ENCODE measurements at places on chromosomes 11 and 22. TPM values are rescaled to one million over a fixed set of nuclear protein-coding genes. Genes with fewer than 3 reads are reported as not detected.

- H3K27me3 ChIP-seq, result no peaks in the 10 kb centered on the region
- H3K36me3 ChIP-seq, result no peaks in the 10 kb centered on the region
- H3K4me1 ChIP-seq, result no peaks in the 10 kb centered on the region
- H3K27ac ChIP-seq, result no peak overlapping the region
- no peak overlapping the region for H3K4me3 ChIP-seq
These were observed 140.0 kb downstream of the CACNA1I start for GRCh38 chr22:39710380-39711150.

DNA sequence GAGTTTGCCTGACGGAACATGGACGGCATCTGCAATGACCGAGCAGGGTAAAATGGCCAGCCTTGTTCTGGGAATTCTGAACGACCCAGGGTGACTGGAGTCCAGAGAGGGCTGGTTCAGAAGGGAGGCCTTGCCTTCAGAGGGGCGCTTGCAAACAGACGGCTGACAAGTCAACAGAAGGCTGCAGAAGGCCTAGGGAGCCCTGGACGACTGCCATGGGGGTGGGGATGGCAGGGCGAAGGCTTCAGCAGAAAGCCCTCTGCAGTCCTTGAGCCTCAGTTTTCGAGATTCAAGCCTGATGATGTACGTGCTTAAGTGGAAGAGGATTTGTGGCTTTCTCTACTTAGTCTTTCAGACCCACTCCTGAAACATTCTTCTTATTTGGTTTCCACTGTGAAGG is 117.1 kb upstream of the TBCEL start:
- no peak for DNase-seq
- H3K4me3 ChIP-seq, result no peak overlapping the region
- H3K27ac ChIP-seq, result no peak overlapping the region
- peaks cover 27% of the 10 kb centered on the region for H3K4me1 ChIP-seq
- H3K27me3 ChIP-seq, result no peaks in the 10 kb centered on the region
- H3K36me3 ChIP-seq, result no peaks in the 10 kb centered on the region

- H3K27ac ChIP-seq, result no peak overlapping the region
- no peak overlapping the region for H3K4me3 ChIP-seq
- no peak for DNase-seq
- no peaks in the 10 kb centered on the region for H3K4me1 ChIP-seq
- no peaks in the 10 kb centered on the region for H3K36me3 ChIP-seq
These were observed 7.4 kb upstream of the IPO7 start for GRCh38 chr11:9377036-9377435.

DNA sequence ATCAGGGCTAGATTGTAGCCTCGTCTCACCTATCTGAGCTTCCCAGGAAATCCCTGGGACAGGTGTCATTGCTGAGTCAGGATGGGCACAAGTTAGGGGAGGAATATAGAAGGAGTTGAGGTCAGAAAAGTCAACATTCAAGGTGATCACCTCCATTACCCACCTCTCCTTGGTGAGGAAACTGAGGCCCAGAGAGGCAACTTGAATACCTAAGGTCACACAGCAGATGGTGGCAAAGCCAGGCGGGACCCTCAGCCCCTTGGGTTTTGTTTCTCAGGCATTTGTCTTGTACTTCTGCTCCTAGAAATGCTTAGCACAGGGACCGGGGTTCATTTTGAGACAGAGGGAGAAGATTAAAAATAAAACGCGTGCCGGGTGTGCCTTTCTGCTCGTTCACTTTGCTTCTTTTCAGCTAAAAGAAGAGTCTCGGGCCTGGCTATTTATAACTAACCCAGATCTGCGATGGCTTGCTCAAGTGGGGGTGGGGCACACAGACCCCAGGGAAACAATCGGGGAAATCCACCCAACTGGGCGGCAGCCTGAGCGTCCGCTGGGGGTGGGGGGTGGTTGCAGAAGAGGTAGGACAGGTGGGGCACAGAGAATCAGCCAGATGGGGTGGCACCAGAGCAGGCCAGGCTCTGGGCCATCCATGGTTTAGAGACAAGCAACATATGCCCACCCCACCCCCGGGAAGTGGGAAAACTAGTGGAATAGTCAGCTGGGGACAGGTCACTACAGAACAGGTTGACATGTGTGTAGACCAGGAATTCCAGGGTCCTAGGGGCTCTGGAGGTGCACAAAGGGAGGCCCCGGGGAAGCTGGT is 3.9 kb upstream of the GNAZ start:
- H3K4me3 ChIP-seq, result no peak overlapping the region
- no peaks in the 10 kb centered on the region for H3K36me3 ChIP-seq
- peaks cover 18% of the 10 kb centered on the region for H3K27me3 ChIP-seq
- peaks cover 2% of the 10 kb centered on the region for H3K4me1 ChIP-seq
- H3K27ac ChIP-seq, result no peak overlapping the region

- H3K27ac ChIP-seq, result no peak overlapping the region
- H3K4me1 ChIP-seq, result no peaks in the 10 kb centered on the region
- H3K27me3 ChIP-seq, result peaks cover 32% of the 10 kb centered on the region
- no peak overlapping the region for H3K4me3 ChIP-seq
These were observed 132.1 kb downstream of the OSBP2 start for GRCh38 chr22:30826670-30827355.

- H3K36me3 ChIP-seq, result no peaks in the 10 kb centered on the region
- DNase-seq, result no peak
- no peak overlapping the region for H3K27ac ChIP-seq
- H3K27me3 ChIP-seq, result peaks cover 14% of the 10 kb centered on the region
- no peak overlapping the region for H3K4me3 ChIP-seq
- H3K4me1 ChIP-seq, result no peaks in the 10 kb centered on the region
These were observed 29.0 kb upstream of the FGF3 start for GRCh38 chr11:69848201-69848600.

- no peaks in the 10 kb centered on the region for H3K27me3 ChIP-seq
- no peaks in the 10 kb centered on the region for H3K4me1 ChIP-seq
- no peak for DNase-seq
- H3K36me3 ChIP-seq, result no peaks in the 10 kb centered on the region
- H3K4me3 ChIP-seq, result no peak overlapping the region
These were observed 56.5 kb downstream of the NAT10 start for GRCh38 chr11:34161812-34162492.

DNA sequence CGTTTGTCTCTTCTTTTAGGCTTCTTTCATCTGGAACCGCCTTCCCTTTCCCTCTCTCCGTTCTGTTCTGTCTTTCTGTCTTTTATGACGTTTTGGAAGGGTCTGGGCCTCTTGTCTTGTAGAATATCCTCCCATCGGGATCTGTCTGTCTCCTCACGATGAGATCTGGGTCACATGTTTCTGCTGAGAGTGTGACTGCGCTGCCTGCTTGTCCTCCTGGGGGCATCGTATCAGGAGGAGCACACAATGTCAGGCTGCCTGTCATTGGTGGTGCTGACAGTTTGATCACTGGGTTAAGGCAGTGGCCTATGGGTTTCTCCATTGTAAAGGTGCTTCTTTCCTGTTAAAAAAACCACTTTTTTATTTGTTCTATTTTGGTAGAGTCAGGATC is 60.4 kb upstream of the PARVG start:
- DNase-seq, result no peak
- H3K36me3 ChIP-seq, result no peaks in the 10 kb centered on the region
- H3K27me3 ChIP-seq, result no peaks in the 10 kb centered on the region
- H3K4me3 ChIP-seq, result no peak overlapping the region

DNA sequence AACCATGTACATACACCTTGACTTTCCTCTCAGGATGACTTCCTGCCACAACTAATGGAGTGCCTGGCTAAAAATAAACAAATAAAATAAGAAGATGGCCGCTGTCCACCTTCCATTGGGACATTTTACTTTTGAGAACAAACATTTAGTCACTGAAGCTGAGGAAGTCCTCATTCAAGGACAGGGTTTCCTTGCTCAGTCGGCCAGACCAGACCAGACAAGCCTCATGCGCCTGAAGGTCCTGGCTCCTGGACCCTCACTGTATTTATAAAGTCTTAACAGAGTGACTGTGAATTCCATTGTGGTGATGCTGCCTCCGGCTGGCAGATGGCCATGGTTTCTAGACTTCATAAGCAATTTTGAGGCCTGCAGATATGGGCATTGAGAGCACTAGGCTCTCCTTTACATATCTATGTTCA is 114.5 kb downstream of the MAML2 start:
- no peak overlapping the region for H3K4me3 ChIP-seq
- peak overlapping the region; percentile 80 for H3K27ac ChIP-seq
- no peaks in the 10 kb centered on the region for H3K36me3 ChIP-seq
- H3K27me3 ChIP-seq, result no peaks in the 10 kb centered on the region

DNA sequence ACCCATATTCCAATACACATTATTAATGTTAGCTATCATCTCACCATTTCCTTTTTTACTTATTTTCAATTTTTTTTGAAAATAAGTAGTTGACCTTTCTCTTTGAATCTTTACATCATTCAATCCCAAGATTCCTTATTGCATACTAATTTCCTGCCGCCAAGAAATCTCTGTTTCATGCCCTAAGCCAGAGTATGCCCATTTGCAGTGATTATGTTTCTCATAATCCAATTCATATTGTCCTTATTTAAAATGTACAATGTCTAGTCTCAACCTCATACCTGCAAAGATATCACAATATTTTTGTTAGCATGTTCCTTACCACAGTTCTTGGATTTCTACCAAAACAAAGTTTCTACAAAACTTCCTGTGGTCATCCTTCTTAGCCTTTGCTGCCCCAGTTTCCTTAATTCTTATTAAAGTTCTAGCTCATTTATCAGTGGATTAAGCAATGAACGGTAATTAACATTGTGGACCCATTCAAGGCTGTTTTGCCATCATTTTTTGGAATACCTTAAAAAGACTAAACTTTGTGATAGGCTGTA is 75.3 kb downstream of the CD44 start:
- no peaks in the 10 kb centered on the region for H3K27me3 ChIP-seq
- H3K4me1 ChIP-seq, result no peaks in the 10 kb centered on the region
- H3K27ac ChIP-seq, result no peak overlapping the region
- DNase-seq, result no peak
- no peak overlapping the region for H3K4me3 ChIP-seq

- no peak overlapping the region for H3K27ac ChIP-seq
- no peaks in the 10 kb centered on the region for H3K27me3 ChIP-seq
- DNase-seq, result peak; percentile 2
- no peaks in the 10 kb centered on the region for H3K36me3 ChIP-seq
These were observed 94.5 kb downstream of the FDX1 start for GRCh38 chr11:110524238-110524637.

- no peak for DNase-seq
- peak overlapping the region; percentile 88 for H3K4me3 ChIP-seq
- H3K4me1 ChIP-seq, result no peaks in the 10 kb centered on the region
- no peaks in the 10 kb centered on the region for H3K27me3 ChIP-seq
These were observed 515 bp downstream of the CTR9 start for GRCh38 chr11:10751581-10751940.

DNA sequence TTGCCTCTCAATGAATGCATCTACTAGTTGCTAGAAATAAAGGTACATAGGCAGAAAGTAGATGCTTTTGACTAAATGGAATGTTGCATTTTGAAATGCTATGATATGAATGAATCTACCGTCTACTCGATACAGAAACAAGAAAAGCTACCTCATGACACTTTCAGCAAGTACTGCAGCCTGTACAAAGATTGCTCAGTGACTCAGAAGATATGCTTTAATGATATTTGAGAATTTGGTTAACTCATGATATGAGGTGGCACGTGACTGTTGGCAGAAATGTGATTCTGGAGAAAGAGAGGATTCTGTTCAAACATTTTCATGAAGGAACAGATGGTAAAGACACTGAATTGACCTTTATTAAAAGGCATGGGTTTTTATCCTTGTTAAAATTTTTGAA is 76.0 kb downstream of the HSD17B12 start:
- no peaks in the 10 kb centered on the region for H3K27me3 ChIP-seq
- H3K36me3 ChIP-seq, result no peaks in the 10 kb centered on the region
- no peak overlapping the region for H3K27ac ChIP-seq
- no peaks in the 10 kb centered on the region for H3K4me1 ChIP-seq
- no peak for DNase-seq

DNA sequence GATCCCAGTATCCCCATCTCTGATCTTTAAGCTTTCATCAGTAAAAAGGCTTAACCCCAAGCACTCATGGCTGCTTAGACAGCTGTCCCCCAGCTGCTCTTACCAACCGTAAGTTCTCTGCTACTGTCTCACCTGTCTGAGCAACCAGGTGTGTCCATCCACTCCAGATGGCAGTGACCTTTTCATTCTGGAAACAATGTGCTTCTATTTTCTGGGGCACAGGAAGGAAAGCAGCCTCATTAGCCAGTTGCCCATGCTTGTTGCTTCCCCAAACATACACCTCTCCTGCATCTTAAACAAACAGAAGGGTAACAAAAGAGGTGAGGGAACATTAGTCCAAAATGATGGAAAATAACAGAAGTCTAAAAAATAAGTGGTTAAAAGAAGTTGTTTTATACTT is 24.4 kb downstream of the SERGEF start:
- no peaks in the 10 kb centered on the region for H3K36me3 ChIP-seq
- H3K4me3 ChIP-seq, result no peak overlapping the region

- H3K4me3 ChIP-seq, result peak overlapping the region; percentile 98
- no peaks in the 10 kb centered on the region for H3K27me3 ChIP-seq
- peak overlapping the region; percentile 99 for H3K27ac ChIP-seq
These were observed 875 bp downstream of the TCP11L1 start for GRCh38 chr11:33040033-33040861.

DNA sequence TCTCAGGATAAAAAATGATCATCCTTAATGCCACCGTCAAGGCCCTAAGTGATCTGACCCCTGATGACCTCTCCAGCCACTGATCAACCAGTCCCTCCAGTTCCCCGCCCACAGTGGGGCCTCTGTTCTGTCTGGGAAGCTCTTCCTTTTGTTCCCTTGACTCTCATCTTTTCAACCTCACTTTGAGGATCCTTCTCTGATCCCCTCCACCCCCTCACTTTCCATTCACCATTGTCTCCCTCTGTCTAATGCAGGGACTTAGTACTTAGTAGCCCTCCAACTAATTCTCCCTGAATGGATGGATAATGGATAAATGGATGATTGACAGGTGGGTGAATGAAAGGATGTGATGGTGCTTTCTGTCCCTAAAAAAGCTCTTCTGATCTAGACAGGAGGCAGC is 45.6 kb downstream of the C11orf58 start:
- no peaks in the 10 kb centered on the region for H3K27me3 ChIP-seq
- H3K4me3 ChIP-seq, result no peak overlapping the region
- DNase-seq, result no peak
- H3K27ac ChIP-seq, result no peak overlapping the region

- no peaks in the 10 kb centered on the region for H3K36me3 ChIP-seq
- H3K4me3 ChIP-seq, result no peak overlapping the region
- no peaks in the 10 kb centered on the region for H3K4me1 ChIP-seq
- no peaks in the 10 kb centered on the region for H3K27me3 ChIP-seq
- DNase-seq, result no peak
These were observed 20.8 kb upstream of the PPARA start for GRCh38 chr22:46129390-46130041.

Gene LRP4
- 14.7 TPM for polyA plus RNA-seq

Gene CLDN25
- not detected for polyA plus RNA-seq

Gene NXPE1
- not detected for polyA plus RNA-seq

Gene OR5M10
- not detected for polyA plus RNA-seq

Gene CRYBA4
- not detected for polyA plus RNA-seq

Gene LGALS12
- polyA plus RNA-seq, result not detected

Gene GAL
- not detected for polyA plus RNA-seq

Gene RFPL2
- 0.19 TPM for polyA plus RNA-seq

Gene SYT13
- polyA plus RNA-seq, result 2.2 TPM

Gene IL17REL
- 0.27 TPM for polyA plus RNA-seq

Gene SLC15A3
- polyA plus RNA-seq, result 26.0 TPM

Gene ADAMTS15
- not detected for polyA plus RNA-seq

Gene HBG1
- not detected for polyA plus RNA-seq

Gene OR5B21
- polyA plus RNA-seq, result not detected

Gene NXPE2
- 0.15 TPM for polyA plus RNA-seq

Measured in small intestine (tissue), 16 donors.